ENCODE measurements at places on chromosomes 16 and 17.

DNA sequence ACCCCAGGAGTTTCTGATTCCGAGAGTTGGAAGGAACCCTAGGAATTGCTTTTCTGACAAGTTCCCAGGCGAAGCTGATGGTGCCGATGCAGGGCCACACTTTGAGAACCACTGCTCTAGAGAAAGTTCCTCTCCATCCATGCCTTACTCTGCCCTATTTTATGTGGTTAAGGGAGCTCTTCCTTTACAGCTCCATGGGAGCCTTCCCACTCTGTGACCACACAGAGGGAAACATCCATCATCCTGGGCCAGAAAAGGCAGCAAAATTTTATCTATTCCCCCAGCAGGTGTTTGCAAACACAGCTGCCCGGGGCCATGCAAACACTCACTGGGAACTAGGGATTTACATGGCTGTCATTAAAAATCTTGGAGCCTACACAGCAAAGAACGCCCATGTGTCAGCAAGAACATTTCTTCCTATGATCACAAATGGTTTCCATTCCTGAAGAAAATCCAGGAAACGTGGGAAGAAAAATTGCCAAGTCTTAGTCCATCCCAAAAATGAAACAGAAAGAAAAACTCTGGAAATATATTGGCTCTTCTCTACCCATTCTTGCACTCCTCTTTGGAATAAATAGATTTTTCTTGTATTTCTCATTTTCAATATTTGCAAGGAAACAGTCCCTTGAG, 252.7 kb downstream of the PMP22 start:
- DNase-seq = no peak

DNA sequence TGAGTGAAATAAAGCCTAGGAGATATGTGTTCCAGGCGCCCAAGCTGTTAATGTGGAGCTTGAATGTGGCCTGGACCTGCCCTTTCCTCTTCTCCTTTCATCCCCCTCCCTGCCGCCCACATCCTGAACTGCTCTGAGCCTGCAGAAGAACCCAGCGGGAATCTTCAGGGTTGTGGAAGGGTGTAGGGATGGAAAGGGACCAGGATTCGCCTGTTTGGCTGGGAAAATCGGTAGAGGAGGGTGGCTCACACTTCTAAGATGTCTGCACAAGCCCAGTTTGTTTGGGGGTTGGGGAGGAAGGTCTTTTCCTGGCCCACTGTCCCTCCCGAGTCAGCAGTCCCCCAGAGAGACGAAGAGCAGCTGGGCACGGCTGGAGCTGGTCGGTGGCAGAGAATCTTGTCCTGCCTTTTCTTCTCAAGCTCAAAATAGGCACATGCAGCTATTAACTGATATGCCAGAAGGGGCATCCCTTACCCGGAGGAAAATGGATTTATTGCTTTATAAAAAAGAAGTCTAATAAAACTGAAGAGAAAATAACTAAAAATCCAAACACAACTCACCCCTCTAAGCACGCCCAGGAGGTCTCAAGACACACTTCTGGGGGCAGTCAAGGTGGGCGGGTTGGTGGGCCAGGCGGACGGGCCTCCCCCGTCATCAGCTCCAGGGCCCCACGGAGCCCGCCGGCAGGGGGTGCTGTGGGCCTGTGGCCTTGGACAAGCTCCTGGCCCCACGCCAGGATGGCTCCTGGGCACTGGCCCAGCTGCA, 11.5 kb upstream of the PITPNA start:
- DNase-seq = peak; percentile 58

- no peak for DNase-seq
Observed at GRCh38 chr17:43799047-43799446, 18.8 kb downstream of the CFAP97D1 start.

GRCh38 chr16:56950881-56951771, 10.6 kb upstream of the CETP start:
- DNase-seq = peak; percentile 56

GRCh38 chr17:59893676-59894100, 767 bp downstream of the RPS6KB1 start:
- peak; percentile 38 for DNase-seq

DNA sequence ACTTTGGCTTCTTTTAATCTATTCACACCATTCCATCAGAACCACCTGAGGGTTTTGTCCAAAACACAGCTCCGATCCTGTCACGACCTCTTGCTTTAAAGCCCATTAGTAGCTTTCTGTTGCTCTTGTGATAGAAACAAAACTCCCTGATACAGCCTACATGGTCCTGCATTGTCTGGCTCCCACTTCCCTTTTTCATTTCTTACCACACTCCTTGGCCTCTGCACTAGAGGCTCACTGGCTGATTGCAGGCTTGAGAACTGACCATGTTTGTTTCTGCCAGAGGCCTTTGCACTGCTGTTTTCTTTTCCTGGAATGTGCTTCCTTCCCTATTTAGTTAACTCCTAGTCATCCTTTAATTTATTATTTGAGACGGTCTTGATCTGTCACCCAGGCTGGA, 23.7 kb downstream of the IST1 start:
- no peak for DNase-seq

DNA sequence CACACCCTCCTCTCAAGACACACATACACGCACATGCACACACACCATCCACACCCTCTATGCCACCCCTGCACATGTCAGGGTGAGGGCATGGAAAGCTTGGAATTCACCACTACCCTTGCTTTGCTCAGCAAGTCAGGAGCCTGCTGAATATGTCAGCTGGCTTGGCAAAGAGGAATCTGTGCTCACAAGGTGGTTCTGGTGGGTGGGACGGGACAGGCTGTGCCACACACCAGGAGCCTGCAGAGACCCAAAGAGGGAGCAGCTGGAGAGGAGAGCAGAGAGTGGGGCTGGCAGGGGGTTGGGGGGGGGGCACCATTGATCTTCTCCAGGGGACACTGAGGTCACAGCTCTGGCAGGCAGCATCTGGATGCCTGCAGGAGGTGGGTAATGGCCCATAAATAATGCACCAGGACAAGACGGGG, 48.7 kb upstream of the NDRG4 start:
- DNase-seq = no peak

GRCh38 chr17:45149669-45150664, 1.7 kb downstream of the HEXIM1 start:
- peak; percentile 45 for DNase-seq

GRCh38 chr17:3974138-3974687, 10.0 kb upstream of the ATP2A3 start:
- DNase-seq = no peak

GRCh38 chr16:88455610-88456355, 2.7 kb downstream of the ZFPM1 start:
- peak; percentile 89 for DNase-seq

GRCh38 chr17:42904110-42904469, 3.5 kb downstream of the G6PC1 start:
- DNase-seq = no peak

DNA sequence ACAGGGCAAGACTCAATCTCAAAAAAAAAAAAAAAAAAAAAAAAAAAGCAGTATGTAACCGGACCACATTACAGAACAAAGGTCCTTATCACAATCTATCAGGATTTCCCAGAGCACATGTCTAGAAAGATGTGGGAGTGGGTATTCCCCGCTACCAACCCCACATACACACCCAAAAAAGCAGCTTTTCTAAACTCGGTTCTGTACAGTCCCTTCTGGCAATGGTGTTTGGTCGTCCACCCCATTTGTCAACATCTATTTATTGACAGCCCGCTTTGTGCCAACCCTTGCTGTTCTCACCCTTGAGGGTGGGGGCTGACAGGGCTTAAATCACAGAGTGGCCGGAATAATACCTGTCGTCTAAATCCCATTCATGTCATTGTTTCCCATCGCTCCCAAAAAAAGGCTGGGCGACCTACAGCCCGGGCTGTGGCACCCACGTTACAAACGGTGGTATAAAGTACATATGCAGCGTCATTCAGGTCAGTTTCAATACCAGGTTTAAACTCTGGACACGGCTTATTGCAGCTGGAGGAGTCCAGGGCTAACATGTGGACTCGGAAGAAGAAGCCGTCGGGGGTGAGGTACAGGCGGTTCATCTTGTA, 3.6 kb downstream of the C17orf58 start:
- DNase-seq = peak; percentile 26

- DNase-seq = no peak
Observed at GRCh38 chr17:27241346-27241946, 52.5 kb upstream of the WSB1 start.

GRCh38 chr17:51245535-51245934, 14.3 kb downstream of the MBTD1 start:
- DNase-seq = no peak

DNA sequence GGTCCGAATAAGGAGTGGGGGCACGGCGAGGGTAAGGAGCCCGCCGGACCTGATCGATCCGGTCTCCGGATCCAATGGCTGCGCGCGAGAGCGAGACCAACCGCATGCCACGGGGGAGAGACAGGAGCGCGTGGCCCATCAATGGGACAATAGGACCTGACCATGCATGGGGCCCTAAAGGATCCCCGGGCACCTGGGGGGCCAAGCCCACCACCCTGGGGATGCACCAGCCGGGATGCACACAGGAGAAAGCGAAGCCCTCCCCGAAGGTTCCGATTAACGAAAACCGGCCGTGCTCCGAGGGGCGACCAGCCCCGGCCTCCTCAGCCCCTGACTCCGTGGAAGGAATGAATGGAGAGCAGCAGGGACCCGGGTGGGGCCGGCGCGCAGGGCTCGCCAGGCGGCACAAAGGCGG, 525 bp downstream of the JPT1 start:
- no peak for DNase-seq

- no peak for DNase-seq
Observed at GRCh38 chr16:49608779-49609178, 235.2 kb downstream of the C16orf78 start.

DNA sequence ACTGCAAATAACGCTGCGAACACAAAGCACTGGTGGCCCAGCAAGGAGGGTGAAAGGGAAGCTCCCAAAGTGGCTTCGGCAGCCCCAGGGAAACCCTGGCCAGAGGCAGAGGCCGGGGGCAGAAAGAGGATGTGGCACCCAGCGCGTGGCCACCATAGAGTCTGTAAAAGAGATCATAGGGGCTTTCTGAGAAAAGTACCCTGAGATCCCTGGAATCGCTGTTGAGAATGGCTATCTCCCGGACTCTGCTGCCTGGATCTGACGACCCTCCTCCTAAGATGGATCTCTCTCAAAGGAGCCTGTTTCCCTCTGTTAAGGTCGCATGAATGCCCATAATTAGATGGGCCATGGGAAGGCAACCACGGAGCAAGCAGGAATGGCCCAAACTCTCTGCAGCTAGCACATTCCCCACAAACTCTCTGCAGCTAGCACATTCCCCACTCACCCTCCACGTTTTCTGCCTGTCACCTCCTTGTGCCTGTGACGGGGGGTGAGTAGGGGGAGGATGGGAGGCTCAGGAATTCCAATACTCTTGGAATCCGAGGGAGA, 364.4 kb downstream of the XYLT1 start:
- no peak for DNase-seq

Data from CD4-positive, alpha-beta T cell treated with Interleukin-12 subunit alpha and Interleukin-12 subunit beta, for 1 hour (primary cell).